ENCODE measurements at places on chromosomes 1 and 21.

DNA sequence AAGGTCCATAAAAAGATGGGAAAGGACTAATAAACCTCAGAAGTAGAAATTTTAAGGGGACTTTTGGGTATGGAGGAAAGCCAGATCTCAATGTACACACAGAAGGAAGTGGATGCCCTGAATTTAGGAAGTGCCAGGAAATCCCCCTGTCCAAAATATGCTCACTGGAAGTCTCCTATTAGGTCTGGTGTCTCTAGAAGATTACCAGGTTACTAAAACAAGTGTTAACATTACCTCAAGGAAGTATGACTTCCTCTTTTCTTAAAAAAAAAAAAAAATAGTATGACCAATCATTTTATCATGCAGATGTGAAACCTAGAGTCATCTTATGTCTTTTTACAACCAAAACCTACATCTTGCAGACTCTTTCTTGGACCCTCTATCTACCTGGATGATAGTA is 30.7 kb downstream of the CD58 start:
- DNase-seq: no peak

DNA sequence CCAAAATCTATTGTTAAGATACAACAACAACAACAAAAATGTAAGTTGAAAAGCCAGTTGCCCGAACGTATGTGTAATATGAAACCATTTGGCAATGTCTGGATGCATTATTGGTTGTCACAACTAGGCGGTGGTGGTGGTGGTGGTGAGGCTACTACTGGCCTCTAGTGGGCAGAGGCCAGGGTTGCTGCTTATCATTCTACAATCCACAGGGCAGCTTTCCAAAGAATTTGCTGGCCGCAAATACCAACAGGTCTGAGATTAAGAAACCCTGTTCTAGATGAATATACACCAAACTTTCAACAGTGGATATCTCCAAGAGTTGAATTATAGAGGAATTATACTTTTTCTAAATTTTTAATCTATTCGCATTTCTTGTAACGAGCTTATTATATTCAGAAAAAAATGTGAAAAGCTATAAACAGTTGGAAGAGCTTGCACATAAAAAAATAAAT is 26.8 kb upstream of the ZNF697 start:
- DNase-seq: peak; percentile 90

- peak; percentile 78 for DNase-seq
These were observed 1.4 kb upstream of the RBM15 start for GRCh38 chr1:110337704-110338308.

DNA sequence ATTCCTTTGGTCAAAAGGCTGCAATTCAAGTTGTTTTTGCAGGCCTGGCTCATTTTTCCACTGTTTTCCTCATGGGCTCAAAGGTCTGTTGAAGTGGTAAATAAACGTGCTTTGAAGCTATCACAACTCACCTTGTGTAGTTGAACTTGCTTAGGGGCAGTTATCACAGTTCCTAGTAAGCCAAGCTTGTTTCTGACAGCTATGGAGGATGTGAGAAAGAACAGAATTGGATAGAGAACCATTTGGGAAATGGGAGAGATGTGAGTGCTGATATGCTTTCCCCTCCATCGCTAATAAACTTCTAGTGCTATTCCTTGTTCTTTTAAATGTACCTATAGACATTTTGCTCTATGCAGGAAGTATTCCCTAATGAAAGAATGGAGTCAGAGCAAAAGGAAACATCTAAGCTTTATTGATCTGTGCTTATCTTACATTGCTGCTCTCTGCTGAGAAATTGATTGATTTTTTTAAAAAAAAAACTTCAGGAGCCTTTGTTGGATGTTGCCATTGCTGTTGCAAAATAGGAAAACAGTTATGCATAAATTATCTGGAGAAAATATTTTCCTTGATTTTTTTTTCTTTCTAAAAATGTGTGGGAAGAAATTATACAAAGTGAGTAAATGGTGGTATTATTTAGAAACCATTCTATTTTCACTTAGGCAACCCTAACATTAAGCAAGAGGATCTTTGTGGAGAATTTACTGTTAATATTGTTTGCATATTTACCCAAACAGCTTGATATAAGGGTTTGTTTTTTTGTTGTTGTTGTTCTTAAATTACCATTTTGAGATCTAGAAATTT is 118.2 kb downstream of the MAGI3 start:
- no peak for DNase-seq

DNA sequence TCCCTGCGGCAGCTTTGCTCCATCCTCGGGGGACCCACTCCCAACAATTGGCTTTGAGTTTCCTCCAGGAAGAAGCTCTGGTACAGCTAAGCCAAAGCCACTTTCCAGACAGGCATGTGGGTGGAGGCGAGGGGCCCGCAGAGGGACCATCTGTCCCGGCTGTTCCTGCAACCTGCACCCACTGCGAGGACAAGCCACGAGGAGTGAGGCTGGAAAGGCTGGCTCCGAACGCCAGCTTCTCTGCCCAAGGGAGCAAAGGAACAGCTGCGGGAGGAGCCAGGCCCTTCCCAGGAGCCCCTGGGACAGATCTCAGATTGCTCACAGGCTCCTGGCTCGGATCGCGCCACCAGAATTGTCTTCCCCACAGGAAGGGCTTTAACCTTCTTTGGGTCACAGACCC is 28.3 kb upstream of the PEF1 start:
- DNase-seq: no peak

- no peak for DNase-seq
These were observed 9.3 kb upstream of the MARCKSL1 start for GRCh38 chr1:32345289-32345827.

- DNase-seq: no peak
These were observed 19.4 kb downstream of the TCP10L start for GRCh38 chr21:32565856-32566465.

DNA sequence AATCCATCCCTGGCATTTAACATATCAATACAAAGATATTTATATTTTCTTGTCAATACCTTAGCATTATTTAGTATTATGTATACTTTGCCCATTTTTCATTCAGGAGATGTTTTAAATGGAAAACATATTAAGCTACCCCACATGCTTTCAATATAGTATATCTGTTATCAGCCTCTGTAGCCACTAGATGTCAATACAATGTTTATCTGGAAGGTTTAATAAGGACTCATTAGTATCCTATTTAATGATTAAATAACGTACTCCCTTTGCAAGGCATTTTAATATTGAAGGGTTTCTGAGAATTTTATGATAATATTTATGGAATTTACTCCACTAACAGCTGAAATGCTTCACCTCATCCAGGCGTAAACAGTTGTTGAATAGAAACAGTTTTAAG is 329.5 kb upstream of the ADGRL2 start:
- DNase-seq: no peak

GRCh38 chr1:68173283-68173935 is 58.9 kb downstream of the WLS start:
- peak; percentile 96 for DNase-seq

DNA sequence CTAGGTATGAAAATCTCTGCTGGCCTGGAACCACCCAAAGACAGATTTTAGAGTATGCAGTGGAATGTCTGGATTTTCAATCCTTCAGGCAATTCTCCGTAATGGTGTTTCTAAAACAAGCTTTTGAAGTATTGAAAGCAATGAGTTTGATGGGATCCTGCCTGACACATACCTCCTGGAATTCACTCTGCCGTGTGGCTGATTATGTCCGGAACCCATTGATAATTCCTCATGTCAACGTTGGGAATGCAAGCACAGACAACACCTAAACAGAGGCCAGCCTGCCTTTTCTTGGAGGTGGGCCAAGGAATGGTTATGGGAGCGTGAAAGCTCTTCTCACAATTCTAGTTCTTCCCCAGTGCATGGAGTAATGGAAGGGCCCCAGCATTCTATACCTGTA is 168.9 kb upstream of the HMCN1 start:
- DNase-seq: no peak

GRCh38 chr1:95496773-95497172 is 262.8 kb downstream of the RWDD3 start:
- no peak for DNase-seq

DNA sequence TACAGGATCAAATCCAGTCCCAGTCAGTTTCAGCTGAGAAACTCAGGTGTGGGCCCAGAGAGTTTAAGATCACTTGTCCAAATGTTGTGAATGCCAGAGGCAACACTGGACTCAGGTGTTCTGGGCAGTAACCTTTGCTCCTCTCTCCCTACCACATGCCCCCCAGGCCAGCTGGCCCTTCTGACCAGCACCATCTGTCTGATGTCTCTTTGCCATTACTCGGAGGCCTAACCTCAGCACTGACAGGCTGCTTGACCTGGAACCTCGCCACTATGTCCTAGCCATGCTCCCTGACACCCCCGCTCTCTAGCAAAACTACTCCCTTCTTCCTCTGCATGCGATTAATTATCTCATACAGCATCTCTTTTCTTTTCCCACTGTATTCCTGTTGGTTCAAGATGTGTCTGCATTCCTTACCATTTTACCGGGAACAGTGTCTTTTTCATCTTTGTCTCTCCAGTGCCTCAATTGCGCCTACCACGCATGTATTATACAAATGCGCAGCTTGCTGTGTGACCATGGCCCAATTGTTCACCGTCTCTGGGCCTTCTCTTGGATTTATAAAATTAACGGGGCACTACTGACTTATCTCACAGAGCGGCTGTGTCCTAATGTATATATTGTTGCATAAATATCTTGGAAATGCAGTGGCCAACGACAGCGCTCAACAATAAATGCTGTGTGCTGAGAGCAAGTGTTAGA is 159.5 kb upstream of the IRF2BP2 start:
- DNase-seq: no peak

DNA sequence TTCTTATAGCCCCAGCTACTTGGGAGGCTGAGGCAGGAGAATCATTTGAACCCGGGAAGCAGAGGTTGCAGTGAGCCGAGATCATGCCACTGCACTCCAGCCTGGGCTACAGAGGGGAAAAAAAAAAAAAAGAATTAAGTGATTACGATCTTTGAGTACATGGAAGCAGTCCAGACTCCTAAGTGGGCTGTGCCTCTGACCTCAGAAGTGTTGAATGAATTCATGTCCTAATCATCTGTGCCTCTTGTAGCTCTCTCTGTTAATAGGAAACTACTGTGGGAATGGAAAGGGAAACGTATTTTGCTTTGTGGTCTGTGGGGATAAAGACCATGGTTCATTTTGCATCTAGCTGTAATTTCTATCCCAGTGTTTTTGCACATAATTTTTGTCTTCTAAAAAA is 8.4 kb upstream of the IVNS1ABP start:
- DNase-seq: no peak

DNA sequence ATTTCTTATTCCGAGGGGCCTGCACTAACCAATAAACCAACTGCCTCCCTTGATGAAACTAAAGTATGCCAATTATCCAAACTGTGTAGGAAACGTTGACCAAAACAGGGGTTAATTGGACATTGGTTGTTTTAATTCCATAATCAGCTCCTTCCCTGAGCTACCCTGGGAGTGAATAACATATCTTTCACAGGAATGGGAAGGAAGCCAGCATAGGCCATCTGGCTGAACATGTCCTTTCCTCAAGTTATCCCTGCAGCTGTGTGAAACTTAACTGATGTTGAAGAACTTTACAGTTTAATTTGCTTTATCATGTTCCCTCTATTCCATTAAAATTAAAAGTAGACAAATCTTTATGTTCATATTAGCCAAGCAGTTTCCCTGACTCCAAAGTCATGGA is 75.4 kb downstream of the NRIP1 start:
- no peak for DNase-seq

DNA sequence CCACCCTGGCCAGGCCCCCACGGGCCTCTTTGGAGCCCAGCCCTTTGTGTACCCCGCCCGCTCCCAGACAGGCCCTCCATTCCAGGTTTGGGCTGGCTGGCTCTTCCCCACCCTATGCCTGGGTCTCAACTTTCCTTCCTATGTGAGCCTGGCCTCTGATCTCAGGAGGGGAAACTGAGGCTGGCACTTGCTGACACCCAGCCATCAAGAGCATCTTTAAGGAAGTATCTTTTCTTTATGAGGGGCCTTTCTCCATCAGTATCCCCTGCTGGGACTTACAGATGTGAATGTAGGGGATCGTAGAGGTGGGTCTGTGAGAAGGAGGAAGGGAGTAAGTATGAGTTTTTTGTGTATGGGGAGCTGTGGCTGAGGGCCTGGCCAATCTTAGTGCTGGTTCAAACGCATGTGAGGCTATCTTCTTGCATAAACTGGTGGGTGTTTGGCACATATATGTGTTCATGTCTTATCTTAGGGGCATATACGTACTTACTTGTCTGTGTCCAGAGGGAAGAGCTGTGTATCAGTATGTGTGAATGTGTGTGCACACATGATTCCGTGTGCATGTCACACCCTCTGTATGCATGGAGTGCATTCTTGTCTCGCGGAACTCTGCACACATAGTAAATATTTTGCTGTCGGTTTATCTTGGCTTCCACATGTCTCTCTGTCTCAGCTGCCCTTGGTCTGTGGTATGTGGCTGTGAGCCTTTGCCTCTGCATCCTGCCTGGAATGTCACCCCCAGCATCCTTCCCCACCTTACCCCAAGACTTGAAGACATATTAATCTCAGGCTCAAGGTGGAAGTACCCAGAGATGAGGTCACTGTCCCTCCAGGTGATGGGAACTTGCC is 5.4 kb downstream of the NECTIN4 start:
- no peak for DNase-seq

Data from NCI-H1417 (cell line).